ENCODE measurements at places on chromosomes 5 and 9.

DNA sequence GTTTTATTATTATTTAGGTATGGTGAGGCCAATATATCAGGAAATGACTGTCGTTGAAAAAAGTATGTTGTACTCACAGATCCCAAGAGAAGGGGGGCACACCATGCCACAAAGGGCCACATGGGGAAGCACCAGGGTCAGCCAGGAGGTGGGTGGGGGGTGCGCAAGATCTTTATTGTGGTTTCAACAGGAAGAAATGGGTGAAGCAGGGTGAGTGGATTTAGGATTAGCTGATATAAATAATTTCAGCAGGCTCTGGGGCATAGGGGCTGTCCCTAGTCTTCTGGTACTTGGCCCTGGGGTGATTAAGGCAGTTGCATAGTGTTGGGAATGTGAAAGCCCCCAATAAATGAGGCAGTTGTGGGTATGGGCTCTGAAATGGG lies 8.6 kb downstream of the PDCD1LG2 start:
- no peak for DNase-seq

GRCh38 chr9:70901746-70902145 lies 219.7 kb downstream of the TRPM3 start:
- no peak for DNase-seq

DNA sequence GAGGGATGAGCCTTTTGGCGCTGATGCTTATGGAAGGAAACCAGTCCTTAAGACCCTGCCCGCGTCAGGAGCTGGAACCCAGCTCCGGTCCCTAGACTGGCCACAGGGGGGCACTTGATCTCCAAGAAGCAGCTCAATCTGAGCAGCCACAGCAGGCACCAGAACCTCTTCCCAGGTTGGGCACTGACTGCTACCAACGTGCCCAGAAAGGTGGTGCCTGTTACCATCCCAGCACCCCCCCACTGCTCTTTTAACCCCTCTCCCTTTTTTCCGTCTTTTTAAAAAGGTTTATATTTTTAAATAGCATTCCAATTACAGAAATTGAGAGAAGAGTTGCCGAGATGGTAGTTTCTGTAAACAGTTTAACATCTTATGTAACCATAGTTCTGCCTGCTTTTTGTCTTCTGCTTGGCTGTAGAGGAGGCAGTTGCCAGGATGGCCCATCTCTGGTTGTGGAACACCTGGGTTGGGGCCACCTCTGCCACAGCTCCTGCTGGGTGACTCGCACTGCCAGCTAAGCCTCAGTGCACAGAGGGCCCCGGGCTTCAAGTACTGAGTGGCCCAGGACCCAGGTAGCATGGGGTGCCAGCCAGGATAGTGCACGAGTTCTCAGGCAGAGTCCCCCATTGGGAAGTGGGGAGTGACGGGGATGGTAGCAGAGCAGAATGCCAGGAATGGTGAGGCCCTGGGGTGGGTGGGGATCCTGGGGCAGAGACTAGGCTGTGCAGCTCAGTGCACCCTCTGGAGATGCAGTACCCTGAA lies 62.8 kb downstream of the PFDN1 start:
- no peak for DNase-seq

DNA sequence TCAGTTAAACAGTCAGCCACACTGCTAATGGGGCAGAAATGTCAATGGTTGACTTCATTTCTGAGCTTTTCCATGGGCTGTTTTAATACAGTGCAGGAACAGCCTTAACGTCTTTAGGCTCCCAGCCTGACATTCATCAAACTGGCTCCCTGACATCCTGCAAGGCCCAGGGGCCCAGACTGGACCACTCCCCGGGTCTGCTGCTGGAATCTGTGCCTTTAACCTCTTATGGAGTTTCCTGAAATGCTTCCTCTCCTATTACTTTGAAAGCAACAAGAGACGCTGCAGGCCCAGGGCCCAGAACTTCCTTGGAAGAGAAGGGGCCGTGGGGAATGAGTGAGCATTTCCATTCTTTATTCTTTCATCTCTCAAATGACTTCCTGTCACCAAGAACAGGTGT lies 216.8 kb upstream of the PANK3 start:
- DNase-seq = no peak

DNA sequence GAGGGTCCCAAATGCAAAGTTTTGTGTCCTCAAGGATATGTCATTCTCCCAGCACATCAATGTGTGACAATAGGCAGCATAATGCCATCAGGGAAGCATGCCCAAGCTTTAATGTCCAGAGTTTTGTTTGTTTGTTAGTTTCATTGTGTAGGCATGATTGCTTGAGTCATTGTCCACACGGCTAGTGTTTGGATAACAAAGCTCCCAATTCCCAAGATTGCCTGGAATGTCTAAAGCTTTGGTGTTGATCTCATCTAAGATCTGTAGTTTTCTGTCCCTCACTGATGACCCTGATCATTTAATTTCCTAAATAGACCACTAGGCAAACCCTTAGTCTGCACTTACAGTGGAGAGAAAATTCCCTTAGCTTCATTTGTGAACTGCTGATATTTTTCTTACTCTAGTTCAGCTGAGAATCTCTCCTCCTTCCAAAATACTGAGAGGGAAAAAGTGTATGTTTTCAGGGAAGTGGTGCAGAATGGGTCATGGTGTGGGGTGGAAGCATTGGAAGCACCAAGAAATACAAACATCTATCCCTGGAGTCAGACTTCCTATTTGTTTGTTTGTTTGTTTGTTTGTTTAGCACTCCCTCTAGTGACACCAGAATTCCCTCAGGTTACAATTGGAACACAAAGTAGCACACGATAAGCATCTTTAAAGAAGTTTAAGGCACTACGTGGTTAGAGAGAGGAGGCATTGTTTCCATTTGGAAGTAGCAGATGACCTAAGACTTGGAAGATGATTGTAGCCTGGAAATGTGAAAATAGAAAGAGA lies 127.1 kb downstream of the PRDM6 start:
- DNase-seq = no peak

DNA sequence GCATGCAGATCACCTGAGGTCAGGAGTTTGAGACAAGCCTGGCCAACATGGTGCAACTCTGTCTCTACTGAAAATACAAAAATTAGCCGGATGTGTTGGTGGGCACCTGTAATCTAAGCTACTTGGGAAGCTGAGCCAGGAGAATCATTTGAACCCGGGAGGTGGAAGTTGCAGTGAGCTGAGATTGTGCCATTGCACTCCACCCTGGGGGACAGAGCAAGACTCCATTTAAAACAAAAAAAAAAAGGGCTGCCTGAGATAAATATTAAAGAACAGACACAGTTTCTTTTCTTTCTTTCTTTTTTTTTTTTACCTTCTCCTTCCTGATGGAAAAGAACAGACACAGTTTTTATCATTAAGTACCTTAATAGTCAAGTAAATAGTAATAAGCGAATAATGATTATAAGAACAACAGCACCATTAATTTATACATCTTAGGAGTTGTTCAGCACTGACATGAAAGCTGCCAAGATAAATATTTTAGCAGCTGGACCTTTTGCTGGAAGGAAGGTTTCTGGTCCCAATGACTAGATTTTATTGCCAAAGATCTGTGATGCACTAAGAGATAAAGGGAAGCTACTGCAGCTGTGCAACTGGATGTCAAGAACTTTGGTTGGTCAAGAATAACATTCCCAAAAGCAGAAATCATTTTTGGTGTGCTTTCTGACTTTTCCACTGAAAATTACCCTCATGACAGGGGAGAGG lies 7.0 kb downstream of the CENPP start:
- DNase-seq = no peak

GRCh38 chr5:177980743-177981151 lies 15.3 kb downstream of the PROP1 start:
- no peak for DNase-seq

DNA sequence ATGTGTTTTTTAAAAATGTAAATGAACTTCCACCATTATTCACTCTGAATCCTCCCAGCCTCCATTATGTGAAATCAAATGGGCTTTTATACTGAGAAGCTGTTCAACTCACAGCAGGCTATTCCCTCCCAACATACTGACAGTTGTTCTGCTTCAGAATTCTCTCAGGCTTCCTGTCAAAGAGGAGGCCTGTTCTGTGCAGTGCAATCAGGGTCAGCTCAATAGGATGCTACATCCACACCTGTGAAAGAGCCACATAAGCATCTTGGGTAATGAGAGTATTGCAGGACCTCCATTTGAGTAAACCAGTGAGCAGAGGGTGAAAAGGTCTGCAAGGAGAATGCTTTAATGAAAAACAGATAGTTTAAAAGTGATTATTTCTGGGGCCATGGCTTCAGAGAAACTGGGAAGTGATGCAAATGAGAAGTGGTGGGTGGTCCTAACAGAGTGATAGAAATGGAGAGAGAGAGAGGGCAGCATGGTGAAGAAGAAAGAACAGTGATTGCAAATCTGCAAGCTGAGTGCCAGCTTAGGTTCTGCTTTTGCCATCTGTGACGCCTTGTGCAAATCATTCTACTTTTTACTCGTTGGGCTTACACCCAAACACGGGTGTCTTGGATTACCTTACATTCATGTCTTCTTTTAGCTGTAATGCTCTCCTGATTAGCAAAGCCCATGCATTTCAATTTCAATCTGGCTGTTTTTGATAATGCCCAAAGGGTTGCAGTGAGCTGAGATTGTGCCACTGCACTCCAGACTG lies 202.5 kb upstream of the NMUR2 start:
- DNase-seq = no peak

DNA sequence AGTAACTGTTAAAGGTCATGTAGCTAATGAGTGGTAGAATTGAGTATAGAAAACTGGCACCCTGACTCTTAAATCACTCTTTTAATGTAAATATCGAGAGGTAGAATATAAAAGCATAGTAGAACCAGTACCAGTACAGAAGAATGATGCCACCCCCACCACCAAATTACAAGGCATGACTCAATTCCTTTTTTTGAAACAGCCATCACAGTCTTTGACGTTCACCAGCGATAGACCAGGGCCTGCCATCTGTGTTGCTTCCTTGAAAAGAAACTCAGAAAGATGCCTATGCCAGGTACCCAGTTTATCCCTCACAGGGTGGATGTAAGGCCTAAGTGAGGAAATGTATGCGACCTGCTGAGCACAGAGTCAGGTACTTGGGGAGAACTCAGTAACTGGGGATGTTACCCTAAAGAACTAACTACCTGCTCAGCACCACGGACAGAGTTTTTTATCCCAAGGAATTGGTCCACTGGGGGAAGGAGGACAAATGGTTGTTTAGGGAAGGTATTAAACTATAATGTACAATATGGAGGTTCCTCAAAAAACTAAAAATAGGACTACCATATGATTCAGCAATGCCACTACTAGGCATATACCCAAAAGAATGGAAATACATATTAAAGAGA lies 116.5 kb downstream of the BRINP1 start:
- DNase-seq = no peak

DNA sequence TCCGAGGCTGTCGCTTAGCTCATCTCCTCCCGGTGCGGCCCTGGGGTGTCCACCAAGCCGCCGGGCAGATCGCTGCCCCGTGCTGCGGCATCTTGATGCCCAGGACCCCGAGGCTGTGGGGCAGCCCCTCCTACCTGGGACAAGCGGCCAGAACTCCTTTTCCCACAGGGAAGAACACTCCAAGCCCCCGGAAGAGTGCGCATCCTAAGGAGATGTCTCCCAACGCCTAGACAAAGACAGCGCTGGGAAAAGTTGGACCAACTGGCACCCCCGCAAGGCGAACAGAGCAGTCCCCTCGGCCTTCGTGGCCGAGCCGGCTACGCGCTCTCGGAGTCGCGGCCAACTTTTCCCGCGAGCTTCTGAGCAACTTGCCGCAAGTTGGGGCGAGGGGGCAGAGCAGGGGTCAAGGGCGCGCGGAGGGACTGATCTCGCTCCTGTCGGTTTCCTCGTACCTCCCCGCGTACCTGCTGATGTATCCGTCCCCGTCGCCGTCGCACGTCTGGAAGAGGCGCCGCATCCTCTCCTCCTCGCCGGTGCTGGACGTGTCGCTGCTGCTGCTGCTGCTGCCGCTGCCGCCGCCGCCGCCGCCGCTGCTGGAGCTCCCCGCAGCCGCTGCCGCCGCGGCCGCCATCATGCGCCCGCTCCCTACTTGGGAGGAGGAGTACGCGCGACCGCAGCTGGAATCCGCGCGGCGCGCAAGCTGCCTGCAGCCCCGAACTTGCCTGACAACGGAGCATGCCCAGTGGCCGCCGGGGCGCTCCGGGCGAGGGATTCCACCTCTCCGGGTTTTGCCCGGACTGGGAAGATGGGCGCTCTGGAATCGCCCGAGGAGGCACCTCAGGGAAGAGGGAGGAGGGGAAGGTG lies at the start of gene MCC:
Gene MCC, minus strand, starts transcription at position 673 of the 864 bp plus-strand sequence.
- peak; percentile 22 for DNase-seq

DNA sequence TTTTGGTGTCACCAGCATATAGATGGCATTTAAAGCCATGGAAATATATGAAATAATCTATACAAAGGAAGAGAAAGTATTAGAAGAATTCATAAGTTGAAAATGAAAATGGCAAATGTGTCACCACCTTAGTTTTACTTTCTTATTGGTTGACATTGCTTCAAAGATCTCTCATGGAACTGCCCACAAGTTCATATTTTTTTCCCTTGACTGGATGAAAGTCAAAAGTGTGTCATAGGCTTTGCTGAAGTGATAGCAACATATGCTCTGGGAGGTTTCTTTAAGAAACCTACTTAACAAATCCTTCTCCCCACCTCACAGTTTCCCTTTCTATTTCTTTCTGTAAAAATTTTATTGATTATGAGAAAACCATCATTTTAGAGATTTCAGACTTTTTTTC lies 127.2 kb downstream of the VPS13A start:
- DNase-seq = no peak

- DNase-seq = no peak
Measured at GRCh38 chr9:127248241-127248640, 16.3 kb upstream of the GARNL3 start.

GRCh38 chr9:135602789-135603481 lies 36.4 kb downstream of the GLT6D1 start:
- DNase-seq = no peak

DNA sequence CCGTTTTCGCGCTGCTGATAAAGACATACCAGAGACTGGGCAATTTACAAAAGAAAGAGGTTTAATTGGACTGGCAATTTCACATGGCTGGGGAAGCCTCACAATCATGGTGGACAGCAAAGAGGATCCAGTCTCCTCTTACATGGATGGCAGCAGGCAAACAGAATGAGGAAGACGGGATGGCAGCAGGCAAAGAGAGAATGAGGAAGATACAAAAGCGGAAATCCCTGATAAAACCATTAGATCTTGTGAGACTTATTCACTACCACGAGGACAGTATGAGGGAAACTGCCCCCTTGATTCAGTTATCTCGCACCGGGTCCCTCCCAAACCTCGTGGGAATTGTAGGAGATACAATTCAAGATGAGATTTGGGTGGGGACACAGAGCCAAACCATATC lies 95.0 kb downstream of the OSTF1 start:
- DNase-seq = no peak

DNA sequence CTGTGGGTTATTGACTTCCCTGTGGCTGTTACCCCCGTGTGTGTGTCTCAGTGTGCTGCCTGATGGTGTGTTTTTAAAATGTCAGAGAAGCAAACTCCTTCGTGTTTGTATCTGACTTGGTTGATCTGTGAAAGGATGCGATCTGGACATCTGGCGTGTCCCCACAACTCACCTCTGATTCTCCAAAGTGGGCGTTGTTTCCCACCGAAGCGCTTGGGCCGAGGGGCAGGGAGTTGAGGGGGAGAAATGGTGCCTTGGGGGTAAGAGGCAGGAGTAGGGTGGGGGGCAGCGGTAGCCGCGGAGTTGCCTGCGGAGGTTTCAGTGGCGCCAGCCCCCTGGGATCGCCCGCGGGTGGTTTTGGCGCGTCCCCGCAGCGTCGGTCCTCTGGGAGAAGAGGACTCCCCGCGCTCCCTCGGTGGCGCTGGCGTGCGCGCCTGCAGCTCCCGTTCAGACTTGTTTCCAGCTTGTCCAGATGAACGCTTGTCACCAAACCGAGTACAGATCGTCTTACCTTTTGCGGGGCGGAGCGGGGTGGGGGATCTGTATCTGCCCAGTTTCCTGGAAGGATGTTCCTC lies 1.1 kb downstream of the MAST4 start:
- no peak for DNase-seq

Measured in HS-27A (cell line).